ENCODE measurements at places on chromosomes 6 and 20.

GRCh38 chr6:160031442-160031841, 62.6 kb downstream of the IGF2R start:
- DNase-seq, result no peak

- no peak for DNase-seq
These were observed 591.7 kb upstream of the NRSN1 start for GRCh38 chr6:23534351-23534750.

DNA sequence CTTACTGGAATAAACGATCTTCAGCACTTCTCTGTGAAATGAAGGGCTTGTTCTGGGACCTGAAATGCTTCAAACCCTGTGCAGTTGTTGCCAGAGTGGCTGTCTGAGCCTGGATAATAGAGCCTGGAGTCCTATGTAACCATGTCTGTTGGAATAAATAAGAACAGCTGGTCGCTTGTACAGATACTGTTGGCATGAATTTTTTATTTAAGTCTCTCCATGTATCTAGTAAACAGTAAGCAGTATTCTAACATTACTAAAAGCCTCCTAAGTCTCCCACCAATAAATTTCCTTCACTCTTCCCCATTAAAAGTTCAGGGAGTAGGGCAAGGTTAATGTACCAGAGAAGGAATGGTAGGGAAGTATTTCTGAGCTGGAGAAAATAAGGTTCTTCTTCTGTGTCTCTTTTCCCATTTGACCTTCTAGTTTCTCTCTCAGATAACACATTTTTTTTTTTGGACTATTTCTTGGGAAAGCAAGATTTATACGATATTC, 227.5 kb downstream of the PRL start:
- peak; percentile 75 for DNase-seq

GRCh38 chr6:129672881-129673631, 36.9 kb downstream of the ARHGAP18 start:
- no peak for DNase-seq

GRCh38 chr6:166419286-166419685, 36.5 kb upstream of the MPC1 start:
- DNase-seq, result no peak

DNA sequence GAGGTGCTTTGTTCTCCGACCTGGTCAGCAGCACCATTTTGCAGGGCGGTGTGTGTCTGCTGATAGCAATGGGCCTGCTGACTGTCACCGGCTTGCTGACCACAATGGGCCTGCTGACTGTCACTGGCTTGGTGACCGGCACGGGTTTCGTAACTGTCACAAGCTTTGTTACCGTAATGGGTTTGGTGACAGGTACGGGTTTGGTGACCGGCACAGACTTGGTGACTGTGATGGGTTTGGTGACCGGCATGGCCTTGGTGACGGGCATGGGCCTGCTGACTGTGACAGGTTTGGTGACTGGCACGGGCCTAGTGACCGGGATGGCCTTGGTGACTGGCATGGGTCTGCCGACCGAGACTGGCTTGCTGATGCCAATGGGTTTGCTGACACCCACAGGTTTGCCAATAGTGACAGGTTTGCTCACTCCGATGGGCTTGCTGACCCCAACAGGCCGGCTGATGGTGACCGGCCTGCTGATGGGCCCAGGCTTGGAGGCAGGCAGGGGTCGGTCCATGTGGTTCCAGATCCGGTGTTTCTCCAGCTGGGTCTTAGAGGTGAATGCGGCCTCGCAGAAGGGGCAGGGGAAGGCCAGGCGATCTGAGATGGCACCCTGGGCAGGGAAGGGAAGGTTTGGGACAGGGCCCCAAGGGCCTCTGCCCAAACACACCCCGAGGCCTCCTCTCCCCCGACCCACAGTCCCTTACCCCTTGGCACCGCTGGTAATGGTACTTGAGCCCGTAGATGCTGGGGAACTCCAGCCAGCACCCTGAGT, 3.4 kb downstream of the ZNF512B start:
- no peak for DNase-seq

DNA sequence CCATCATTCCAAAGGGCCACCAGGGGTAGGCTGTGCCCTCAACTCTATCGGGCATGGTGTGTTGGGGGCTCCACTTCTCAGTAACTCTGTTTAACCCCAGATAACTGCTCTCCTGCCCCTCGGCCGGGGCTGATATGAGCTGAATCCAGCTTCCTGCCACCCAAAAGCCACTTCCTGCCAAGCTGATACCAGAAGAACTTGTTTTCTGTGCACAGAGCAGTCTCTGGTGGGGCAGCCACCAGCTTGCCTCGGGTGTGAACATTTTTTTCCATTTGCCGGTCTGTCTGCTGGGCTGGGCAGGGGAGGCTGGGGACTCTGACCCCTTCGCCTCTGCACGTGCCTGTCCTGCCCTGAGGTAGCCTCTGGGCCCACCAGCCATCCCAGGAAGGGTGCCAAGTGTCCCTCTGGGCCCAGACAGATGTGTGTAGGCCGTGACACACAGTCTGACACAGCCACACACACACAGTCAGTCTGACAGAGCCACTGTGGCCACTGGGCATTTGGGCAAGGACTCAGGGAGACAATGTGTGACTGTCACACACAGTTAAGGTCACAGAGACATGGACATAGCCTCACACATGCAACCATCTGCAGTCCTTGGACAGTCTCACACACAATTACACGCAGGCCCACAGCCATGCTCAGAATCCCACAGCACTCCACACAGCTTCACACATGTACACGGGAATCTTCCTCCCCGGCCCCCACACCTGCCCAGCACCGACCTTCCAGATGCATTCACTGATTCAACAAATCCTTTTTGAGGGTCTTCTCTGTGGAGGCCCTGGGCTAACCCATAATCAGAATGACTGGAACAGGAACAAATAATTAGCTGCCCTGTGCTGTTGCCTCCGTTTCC, 45.1 kb downstream of the NOL4L start:
- no peak for DNase-seq

DNA sequence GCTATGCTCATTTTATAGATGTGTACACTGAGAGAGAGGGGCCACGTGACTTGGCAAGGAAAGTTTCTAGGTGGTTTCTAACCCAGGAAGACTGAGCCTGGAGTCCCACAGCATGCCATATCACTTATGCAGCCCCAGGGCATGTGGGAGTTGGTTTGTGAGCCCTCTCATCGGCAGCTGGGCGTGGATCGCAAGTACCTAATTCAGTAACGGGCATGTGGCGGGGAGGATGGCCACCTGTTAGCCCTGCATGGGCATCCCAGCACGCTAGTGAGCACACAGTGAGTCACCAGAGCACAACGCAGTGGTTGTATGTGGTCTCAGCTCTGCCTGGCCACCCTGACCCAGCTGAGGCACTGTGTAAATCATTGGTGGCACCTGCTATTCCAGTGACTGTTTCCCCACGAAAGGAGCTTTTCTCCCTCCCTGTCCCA, 88.3 kb downstream of the NINL start:
- DNase-seq, result no peak

DNA sequence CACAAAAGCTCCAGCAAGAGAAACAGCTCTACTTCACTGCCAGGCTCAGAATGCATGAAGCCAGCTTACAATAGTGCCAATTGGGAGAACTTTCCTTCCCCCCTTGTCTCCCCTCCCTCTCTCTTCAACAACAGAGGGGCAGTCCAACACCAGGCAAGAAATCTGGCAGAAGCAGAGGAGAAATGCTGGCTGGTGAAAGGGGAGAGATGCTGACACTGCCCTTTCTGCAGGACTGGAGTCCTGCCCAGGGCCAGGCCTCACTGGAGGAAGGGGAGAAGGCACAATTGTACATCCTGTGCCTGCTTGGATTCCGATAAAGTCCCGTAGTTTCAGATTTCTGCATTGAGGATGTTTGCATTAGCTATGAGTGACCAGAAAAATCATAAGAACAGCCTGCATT, 148.6 kb downstream of the LRRC1 start:
- no peak for DNase-seq

- no peak for DNase-seq
These were observed 48.1 kb upstream of the GCLC start for GRCh38 chr6:53593001-53593488.

DNA sequence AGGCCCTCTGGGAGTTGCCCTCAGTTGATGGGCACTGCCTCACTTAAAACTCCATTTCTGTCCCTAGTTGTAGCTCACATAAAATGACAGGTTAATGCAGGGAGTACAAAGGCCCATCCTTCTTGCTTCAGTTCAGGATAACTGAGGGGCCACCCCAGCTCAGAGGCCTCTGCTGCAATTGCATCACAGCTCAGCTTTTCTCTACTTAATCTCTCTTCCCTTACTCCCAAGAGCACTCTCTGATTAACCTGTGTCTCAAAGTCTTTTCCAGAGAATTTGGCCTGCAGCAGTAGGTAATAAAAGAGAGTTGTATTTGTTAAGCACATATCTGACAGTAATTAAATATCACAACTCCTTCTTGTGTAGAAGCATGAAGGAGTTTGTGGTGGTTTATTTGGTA, 40.9 kb upstream of the FLRT3 start:
- DNase-seq, result no peak

DNA sequence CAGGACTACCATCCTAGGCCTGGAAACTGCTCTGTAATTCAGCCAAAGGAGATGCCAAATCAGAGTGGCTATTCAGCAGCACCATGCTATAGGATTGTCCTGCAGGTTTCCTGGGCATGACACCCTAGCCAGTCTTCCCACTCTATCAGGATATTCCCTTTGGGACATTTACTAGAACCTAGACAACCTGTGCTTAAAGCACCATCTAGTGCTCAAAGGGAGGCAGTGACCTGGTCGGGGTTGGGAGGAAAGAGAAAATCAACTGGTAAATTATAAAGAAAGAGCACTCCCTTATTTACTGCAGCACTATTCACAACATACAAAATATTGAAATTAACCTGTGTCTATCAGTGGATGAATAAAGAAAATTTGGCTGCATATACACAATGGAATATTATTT, 67.2 kb upstream of the SMLR1 start:
- DNase-seq, result no peak

DNA sequence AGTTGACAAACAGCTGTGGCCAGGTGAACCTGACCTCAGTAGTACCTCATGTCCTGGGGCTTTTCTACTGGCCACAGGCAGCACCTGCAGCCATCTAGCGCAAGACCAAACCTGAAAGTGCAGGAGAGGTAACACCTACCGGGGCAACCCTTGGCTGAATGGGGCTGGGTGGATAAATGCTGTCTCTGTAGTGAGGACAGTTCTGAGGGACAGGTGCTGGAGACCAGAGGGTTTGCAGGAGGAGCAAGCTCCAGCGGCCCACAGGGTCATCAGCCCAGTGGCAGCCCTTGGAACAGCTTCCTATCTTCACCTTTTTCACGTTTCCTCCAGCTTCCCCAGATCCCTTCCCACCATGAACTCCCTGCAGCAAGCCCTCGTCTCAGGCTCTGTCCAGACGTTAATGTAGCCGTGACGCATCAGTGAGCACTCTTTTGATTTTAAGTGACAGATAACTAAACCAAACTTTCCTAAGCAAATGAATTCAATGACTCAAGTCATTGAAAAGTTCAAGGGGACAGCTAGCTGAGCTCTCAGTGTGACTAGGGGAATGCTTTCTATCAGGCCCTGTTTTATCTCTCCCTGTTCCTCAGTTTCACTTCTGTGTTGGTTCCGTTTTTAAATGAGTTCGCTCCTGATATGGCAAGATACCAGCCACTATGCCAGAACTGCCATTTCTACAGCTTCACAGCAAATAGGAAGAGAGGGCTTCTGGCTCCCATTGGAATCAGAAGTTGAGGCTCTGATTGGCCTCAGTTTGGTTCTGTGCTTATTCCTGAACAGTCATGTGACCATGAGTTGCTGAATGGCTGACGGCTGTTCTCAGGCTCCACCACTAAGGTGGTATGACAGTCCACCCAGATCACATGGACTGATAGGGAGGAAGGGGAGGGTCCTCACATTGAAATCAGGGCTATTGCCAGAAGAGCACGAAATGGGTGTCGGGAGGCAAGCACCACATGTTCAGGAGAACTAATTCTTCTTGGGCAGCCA, 12.1 kb upstream of the PFDN4 start:
- DNase-seq, result no peak

DNA sequence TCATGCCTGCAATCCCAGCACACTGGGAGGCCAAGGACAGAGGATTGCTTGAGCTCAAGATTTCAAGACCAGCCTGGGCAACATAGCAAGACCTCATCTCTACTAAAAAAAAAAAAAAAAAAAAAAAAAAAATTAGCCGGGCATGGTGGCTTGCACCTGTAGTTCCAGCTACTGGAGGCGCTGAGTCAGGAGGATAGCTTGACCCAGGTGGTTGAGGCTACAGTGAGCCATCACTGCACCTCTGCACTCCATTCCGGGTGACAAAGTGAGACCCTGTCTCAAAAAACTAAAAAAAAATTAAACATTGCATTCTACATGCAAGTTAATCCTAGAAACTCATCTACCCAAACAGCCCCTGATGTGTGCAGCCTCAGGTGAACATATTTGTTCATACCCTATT, 7.3 kb upstream of the TRAM2 start:
- no peak for DNase-seq

GRCh38 chr6:143141442-143141841, 80.8 kb downstream of the AIG1 start:
- DNase-seq, result no peak

DNA sequence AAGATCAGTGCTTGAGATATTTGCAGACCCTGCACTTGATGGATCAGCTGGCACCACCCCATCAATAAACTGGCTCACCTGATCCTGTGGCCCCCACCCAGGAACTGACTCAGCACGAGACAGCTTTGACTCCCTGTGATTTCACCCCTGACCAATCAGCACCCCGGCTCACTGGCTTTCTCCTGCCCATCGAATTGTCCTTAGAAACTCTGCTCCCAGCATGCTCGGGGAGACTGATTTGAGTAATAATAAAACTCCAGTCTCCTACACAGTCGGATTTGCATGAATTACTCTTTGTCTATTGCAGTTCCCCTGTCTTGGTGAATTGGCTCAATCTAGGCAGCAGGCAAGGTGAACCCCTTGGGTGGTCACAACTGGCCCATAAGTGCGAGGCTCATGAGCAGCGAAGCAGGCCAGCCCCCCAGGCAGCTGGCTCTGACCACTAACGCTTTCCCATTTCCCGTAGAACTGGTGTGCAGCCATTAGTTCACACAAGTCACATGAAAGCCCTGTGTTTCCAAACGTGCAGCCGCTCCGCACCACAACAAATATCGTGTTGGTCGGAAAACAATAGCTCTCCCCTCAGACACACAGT, 79.6 kb downstream of the RSPH3 start:
- DNase-seq, result no peak

DNA sequence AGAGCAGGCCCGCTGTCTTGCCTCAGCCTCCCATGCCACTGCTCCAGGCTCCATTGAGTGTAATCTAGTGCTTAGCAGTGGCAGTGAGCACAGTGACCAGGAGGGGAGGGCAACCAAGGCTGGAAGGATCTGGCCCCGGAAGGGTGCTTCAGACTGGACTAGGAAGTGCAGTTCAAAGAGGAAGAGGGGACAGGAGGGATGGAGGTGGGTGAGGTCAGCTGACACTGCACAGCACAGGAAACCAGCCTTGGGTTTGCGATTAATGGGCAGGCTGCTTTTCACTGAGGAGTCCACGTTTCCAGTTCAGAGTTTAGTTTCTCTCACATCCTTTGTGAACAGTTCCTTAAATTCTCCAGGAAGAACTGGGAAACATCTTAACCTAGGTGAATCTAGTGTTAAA, 46.9 kb downstream of the CDS2 start:
- no peak for DNase-seq

- DNase-seq, result no peak
These were observed 413.7 kb upstream of the SULF2 start for GRCh38 chr20:48198929-48199451.
